ENCODE measurements at places on chromosomes 5 and 9.

- DNase-seq = no peak
Measured at GRCh38 chr5:81424728-81425127, 30.8 kb upstream of the ACOT12 start.

GRCh38 chr9:5357431-5358105 is 17.9 kb upstream of the RLN1 start:
- no peak for DNase-seq

- no peak for DNase-seq
Measured at GRCh38 chr9:81588148-81588871, 101.0 kb downstream of the TLE1 start.

DNA sequence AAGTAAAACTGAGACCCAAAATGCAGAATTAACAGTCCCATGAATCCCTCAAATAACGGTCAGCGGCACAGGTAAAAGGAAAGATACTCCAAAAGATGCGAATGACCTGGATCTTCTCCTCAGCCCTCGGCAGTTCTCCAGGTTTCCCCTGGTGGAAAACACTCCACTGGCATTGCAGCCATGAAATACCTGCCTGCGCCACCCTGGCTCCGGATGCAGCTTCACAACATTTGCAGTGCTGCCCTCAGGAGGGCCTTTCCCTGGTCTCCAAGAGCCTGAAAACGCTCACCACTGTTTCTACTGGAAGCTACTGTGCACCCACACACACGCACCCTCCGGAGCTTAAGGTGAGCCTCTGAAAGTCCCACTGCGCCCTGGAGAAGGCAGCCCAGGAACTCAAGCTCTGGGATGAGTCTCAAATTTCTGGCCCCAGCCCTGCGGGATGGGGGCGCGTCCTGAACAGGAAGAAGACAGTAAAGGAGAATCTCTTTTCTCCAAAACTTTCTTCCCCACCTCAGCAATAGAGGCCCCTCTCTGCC is 612 bp downstream of the UGT3A2 start:
- DNase-seq = no peak

DNA sequence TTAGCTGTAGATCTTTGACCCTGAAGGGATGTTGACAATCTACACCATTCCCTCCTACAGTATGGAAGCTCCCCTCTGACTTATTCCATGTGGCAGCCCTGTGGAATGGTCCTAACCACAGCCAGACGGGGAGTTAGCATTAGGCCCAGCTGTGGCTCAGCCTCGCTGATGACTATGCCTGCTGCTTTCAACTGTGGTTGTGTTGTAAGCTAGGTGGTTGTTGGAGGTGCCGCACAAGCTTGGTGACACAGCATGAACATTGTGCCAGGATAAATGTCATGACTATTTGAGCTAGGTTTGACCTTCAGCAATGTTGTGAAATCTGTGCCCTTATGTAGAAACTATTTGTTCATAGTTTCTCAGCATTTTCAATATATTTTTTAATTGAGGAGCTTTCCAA is 40.6 kb downstream of the SGCD start:
- DNase-seq = no peak

DNA sequence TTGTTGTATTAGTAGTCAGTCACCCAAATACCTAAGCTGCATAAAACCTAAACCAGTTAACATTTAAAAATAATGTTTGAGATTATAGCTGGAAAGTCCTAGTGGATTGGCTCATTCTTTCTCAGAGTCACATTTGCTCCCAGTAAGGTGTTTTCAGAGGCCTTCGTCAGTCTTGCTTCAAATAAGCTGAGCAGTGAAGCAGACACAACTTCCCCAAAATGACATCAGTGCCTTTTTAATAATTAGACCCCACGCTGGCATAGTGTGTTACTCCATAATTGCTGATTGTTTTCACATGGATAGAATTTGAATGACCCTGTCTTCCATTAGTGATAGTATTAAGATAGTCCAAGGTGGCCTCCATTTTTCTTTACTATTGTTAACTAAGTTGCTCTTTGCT is 245.8 kb downstream of the PJA2 start:
- DNase-seq = no peak

- DNase-seq = no peak
Measured at GRCh38 chr9:96172797-96173196, 129.2 kb downstream of the HSD17B3 start.

- no peak for DNase-seq
Measured at GRCh38 chr9:107819772-107820565, 330.4 kb upstream of the KLF4 start.

DNA sequence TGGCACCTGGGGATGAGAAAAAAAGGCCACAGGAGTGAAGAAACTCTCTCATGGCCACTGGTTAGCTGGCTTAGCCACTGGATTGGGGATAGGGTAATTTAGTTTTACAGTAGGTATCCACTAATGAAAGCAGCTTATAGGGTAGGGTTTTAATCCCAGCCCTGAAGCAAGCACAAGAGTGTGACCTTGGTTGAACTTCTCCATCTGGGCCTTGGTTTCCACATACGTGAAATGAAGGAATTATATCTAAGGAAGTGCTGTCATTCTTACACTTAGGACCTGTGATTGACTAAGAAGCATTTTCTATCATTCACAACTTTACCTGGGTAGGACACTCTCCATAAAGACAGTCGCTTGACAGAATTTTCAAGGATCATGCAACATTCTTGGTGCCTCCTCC is 49.6 kb downstream of the FAT2 start:
- DNase-seq = no peak

DNA sequence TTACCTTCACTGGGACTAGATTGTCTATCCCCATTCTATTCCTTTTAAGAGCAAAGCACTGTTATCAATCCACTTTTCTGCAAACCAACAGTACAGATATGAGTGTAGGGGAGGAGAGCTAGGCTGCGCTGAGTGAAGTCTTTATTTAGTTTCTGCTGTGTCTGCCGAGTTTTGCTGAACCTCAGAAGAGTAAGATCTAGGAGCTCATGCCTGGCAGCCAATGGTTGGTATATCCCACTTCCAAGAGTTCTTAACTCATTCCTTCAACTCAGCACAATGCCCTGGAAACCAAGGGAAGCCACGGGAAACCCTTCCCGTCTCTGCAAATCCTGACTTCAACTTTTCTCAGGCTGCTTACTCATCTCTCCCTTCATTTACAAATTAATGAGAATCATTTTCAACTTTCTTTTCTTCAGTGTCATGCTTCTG is 58.0 kb upstream of the JAK2 start:
- no peak for DNase-seq

GRCh38 chr9:36763778-36764177 is 191.1 kb downstream of the MELK start:
- DNase-seq = no peak

Data from NCI-H2107 (cell line).